ENCODE measurements at places on chromosomes 13 and 19.

- DNase-seq = no peak
Measured at GRCh38 chr13:47798194-47798593, 202.9 kb downstream of the SUCLA2 start.

DNA sequence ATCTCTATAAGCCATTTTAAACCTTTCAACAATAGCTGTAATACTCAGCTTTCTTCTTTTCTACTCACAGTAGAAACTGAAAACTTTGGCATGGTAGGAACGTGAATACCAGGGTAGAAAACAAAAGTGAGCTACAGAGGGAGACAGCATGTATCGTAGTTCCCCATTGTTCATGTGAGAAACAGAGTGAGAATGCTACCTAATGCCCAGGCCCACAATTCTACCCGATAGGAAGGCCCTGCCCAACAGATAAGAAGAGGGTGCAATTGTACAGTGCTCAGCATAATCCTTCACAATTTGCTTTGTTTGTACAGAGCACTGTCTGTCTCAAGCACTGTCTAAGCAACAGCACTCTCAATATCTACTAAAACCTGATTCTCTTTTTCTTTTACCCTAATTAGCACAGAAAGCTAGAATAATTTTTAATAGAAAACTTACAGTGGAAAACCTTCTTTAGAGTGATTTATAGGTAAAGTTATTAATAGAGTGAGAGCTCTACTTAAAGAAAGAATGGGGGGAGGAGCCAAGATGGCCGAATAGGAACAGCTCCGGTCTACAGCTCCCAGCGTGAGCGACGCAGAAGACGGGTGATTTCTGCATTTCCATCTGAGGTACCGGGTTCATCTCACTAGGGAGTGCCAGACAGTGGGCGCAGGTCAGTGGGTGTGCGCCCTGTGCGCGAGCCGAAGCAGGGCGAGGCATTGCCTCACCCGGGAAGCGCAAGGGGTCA, 322.3 kb downstream of the EFNB2 start:
- DNase-seq = no peak

- DNase-seq = no peak
Measured at GRCh38 chr19:17370026-17370587, 7.0 kb downstream of the PLVAP start.

GRCh38 chr19:30229525-30230174, 142.5 kb upstream of the ZNF536 start:
- DNase-seq = no peak

DNA sequence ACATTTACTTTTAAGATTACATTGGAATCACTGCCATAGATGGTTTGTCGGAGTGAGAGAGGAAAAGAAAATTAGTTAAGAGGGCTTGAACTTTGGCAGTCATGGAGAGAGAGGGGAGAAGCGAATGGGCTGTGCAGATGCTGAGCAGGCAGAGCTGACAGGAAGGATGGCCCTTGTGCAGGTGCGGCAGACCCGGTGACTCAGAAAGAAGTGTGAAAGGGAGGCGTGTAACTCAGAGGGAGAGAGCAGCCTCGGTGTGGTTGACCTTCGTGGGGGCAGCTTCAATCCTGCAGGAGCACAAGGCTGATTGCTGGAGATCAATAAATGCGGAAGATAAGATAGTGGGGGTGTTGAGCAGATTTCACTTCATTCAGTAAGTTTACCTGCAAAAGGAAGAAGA, 76.9 kb downstream of the TNFSF13B start:
- no peak for DNase-seq

DNA sequence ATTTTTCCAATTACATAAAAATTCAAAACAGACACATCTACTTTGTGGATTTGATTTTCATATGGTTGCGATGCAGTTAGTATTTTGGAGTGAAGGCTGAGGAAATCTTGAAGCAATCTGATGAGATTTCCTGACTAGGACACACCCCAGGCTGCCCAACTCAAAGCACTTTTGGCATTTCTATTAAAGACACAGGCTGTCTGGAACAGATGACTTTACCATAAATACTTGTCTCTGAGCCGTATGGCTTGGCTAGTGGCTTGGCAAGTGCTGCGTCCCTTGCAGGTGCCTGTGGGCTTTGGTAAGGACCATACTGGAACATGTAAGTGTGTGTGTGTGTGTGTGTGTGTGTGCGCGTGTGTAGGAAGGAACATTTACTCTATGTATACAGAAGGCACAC, 218.8 kb downstream of the FGF9 start:
- DNase-seq = no peak

- DNase-seq = no peak
Measured at GRCh38 chr13:106103779-106104178, 431.7 kb downstream of the EFNB2 start.

DNA sequence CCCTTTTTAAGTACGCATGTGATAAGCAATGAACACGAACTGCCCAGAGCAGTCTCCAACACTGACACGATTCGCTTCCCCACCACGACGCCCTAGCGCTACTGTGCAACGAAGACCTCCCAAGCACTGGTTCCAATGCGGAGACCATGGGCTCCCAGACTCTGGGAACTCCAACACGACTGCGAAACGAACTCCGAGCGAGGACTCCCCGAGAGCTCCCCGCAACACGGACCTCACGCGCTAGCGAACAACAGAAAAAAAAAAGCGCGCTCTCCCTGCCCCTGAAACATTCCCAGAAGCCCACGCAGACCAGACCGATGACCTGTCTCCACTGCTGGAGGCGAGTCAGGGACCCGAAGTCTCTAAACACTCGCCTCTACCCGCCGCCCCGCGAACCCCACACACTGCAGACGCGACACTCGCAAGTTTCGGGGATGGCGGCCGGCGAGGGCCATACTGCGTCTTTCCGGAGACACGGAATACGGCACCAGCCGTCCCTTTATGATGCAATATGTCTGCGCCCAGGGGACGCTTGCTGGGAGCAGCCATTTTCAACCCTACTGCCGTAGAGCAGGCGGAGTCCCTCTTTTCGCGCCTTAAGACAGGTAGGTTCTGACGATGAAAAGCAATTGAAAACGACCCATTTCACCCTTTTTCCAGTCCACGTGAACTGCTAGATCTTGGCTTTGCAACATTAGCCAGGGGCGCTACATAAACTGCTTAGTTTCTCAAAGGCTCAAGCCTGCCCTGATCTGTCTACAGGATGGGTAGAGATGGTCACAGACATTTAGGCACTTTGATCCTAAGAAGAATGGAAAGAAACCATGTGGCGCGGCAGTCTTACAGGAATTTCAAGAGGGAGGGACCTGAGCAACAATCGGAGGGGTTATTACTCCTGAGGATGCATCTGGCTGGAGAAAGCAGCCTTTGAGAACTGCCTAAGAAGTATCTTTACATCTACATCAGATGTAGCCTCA, at the start of gene ZNF577:
ZNF577 (minus strand) TSS at position 430 of the 977 bp plus-strand sequence. CDS start 7,569 bp downstream, outside the sequence.
- DNase-seq = peak; percentile 77

DNA sequence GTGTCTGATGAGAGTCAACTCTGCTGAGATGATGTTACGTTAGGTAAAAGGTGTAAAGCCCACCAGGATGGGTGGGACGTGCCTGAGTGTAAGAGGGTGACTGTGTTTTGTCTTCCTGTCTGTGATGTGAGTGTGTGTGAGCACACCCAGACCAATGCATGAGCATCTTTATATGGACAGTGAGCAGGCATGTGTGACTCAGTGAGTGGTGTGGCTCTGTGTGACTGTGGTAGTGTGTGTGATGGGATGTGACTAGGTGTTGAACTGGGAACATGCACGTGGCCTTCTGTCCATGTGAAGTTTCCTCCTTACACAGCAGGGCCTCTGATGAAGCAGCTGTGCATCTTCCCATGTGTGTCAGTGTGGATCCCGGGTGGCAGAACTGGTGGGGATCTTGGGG, 17.8 kb upstream of the LGALS16 start:
- no peak for DNase-seq

DNA sequence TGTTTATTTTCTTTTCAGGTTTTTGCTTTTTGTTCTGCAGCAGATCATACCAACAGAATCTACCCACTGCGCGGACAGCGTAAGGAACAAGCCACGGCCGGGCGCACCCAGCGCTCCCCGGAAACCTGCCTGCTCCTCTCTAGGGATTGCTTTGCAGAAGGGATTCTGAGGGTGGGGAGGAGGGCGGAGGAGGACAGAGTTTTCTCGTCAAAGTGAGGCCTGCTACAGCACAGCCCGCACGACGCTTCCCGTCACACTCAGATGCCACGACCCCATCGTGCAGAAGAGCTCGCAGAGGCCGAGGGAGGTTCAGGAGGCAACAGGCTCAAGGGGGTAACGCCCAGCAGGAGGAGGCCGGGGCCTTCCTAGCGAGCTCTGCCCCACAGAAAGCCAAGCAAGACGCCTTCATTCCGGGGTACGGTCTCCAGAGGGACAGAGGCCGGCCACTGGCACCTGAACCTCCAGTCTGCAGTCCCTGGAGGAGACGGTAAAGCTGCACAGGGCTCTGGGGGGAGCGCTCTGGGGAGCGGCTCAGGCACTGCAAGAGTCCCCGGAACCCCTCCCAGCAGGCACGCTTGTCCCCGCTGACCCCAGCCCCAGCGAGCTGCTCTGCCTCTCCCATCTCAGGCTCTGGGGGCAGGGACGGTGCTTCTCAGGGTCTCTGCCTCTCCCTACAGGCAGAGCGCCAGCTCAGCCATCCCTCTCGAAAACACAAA, 6.9 kb downstream of the REXO1 start:
- DNase-seq = no peak

DNA sequence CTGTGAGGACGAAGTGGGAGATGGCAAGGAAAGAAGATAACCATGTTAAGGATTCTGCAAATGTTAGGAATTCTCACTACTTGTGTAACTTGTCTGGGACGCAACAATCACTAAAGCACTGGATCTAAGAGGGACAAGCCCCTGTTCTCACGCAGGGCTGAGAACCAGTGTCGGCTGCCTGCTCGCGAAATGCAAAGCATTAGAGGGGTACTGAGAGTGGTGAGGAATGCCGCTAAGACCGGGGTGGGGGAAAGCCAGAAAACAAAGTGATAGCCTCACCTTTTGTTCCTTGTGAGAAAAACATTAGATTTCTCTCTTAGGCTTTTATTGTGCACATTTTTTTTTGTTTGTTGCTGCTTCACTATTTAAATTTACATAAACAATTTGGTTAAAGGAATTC, 241.9 kb downstream of the ABCC4 start:
- DNase-seq = no peak

DNA sequence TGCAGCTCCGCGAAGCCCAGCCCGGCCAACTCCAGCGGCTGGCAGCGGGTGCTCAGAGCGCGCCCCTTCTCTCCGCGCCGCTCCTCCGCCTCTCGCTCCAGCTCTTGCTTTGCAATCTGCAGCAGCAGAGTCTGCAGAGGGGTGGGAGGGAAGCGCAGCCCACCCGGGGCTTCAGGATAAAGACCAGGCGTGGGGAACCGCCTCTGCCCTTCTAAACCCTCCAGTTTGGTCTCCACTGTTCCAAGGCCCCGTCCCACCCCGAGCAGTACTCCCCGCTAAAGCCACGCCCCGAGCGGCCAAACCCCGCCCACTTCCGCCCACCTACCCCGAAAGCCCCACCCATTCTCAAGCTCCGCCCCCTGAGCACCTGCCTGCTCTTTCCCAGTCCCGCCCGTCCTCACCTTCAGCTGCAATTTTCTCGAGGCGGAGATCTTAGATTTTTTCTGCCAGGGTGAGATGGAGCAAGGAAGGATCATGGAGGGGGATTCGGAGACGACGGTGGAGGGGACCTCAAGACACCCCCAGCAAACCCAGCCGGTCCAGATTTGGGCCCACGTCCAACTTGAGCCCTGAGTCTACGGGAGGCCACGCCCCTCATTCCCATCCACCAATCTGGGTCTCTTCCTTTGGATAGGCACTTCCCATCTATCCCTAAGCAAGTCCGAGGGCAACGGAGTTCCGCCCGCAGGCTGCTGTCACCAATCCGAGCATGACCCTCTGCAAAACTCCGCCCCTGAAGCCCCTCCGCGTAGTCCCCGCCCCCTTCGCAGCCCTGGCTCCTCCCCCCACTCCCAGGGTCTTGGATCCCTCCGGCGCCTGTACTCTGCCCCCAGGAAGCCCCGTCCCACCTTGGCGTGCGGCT, 1.1 kb downstream of the TNNI3 start:
- no peak for DNase-seq

DNA sequence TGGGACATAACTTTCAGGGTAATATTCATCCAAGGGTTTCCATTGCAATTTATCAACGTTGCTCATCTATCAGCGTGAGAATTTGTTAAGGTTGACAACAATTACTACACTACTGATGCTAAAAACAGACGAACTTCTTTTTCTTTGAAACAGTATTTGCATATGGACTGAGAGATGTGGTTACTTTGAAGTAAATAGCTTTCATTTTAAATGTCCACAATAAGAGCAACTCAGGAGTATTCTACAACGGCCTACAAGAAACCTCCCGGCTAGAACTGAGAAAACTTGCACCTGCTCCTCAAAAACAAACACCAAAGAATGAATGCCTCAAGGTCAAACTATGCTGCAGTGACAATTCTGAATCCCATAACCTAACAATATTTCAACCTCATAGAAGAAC, 238.4 kb downstream of the IRS2 start:
- DNase-seq = no peak

GRCh38 chr13:109717686-109718085, 68.7 kb downstream of the IRS2 start:
- no peak for DNase-seq

Data from CD4-positive, alpha-beta T cell treated with Interleukin-15 for 1 hour (primary cell).